GM12878 (cell line): ENCODE measurements at places on chromosomes 1 and 21.
A peak's percentile ranks its signal among the peaks of the same experiment; 100 is the strongest.

DNA sequence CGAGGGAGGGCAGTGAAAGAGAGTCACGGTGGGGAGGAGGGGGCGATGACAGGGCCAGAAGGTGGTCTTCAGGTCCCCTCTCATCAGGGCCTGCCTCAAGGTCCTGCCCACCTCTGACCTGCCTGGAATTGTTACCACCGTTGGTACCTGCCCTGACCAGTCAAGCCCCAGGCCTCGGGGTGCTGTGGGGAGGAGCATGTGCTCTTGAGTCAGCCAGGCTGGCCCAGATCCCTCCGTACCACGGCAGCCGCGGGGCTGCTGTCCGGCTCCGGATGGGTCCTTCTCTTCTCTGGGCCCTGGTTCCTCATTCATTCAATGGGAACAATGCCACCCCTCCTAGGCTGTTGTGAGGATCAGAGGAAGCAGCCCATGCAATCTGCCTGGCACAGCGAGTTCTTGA, 22.0 kb downstream of the SERINC2 start:
- DNase-seq, result no peak

- peak; percentile 5 for DNase-seq
Measured at GRCh38 chr1:67608661-67609576, 76.1 kb upstream of the GADD45A start.

DNA sequence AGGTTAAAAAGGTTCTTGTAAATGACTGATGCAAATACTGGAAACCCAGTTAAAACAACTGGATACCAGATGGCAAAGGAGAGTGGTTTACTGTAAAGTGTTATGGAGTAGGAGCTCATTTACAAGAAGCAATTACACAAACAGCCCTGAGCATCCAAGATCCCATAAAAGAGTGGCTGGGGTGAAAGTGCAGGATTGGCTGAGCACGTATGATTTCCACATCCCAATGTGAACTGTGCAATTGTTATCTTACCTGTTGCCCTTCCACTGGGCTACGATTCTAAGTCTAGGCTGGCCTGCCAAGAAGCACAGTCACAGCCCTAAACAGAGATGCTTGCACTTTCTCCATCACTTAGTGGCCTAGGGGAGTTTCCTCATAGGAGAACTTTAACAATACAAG, 277.6 kb upstream of the RUNX1 start:
- no peak for DNase-seq

DNA sequence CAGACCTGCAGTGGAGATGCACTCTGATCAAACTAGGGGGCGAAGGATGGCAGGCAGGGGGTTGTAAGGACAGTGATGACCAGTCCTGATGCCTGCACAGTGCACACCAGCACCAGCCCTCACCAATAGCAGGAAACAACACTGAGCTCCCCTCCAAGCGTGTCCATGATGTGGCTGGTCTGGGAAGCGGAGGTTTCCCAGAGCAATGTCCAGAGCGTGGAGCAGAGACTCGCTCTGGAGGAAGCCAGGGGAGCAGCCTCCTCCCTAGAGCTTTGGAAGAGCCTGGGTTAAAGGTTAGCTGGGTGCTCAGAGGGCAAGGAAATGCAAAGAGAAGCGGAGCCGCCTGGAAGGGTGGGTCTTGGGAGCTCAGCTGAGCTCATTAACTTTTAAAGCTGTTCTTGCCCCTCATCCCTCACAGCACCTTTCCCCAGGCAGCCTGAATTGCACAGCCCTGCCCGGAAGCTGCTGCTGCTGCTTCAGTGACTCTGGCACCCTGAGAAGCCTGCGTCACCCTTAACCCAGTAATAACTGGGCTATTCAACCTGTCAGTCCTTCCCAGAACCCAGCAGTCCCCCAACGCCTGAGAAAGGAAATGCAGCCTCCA, 162.2 kb upstream of the RAB4A start:
- no peak for DNase-seq

DNA sequence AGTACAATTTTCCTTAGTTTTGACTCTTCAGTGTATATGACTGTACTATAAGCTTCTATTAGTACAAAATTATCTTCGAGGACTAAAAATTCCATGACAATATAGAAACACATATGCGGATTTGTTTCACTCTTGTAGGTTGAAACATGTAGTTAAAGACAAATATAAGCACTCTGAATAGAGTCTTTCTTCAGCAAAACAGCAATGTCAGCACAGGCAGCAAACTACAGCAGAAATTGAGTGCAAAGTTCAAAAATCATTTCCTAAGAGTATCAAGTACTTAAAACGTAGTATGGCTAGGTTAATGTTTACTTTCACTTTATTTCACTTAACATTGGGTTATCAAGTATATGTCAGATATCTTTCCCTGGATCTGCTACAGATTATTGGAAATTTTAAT, 106.7 kb downstream of the FAF1 start:
- no peak for DNase-seq

DNA sequence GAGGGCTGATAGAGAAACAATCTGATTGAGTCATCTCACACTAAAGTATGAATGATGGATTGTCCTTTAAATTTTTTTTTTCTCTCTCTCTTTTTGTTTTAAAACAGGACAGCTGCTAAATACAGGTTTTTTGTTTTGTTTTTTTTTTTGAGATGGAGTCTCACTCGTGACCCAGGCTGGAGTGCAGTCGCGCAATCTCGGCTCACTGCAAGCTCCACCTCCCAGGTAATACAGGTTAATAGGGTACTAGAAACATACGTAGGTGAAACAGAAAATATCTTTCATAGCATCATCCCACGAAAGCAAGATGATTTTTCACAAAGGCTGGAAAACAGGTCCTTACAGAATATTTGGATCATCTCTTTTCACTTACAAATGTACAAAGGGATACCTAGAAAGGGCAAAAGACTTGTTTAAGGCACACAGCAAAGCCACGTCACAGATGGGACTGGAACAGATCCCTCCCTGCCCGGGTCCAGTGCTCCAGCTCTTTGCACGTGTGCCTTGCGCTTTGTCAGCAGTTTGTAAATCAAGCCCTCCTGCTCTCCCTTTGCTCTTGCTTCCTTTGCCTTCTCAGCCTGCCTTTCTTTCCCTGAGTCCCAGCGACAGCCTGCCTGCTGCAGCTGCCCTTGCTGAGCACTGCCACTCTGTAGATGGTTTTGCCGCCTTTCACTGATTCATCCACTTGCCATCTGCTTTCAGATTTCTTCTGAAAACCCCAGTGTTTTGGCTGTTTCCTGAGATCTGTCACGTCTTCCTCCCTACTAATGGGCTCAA, 171.3 kb upstream of the BEND5 start:
- DNase-seq, result no peak
